Activated CD8-positive, alpha-beta memory T cell treated with anti-CD3 and anti-CD28 coated beads, Interleukin-2, amount 50 U/mL, for 4 hours (primary cell): ENCODE measurements at places on chromosomes 3 and 15.

GRCh38 chr3:49747792-49748480 lies 24.2 kb upstream of the GMPPB start:
- no peak for DNase-seq

DNA sequence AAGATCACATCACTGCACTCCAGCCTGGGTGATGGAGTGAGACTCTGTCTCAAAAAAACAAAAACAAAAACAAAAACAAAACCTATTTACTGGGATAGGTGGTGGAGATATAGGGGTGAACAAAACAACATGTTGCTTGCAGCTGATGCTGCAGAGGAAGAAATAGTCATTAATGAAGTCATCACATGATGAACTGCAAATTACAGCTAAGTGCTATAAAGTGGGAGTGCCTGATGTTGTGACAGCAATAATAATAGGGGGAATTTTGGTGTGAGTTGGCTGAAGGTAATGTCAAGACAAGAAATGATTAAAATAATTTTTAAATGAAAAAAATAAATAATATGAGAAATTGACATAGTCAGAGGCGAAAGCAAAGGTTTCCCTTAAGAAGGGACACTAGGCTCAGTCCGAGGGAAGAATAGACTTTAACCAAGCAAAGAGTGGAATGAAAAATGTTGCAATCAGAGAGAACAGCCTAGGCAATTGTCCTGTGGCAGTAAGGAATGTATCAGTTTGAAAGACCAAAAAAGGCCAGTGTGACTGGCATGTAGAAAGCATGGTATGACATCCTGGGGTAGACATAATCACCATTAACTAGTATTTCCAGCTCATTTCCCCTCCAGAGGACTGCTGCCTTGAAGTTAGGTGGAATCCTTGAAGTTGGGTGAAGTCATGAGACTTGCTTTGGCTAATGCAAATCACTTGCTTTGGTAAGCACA lies 14.7 kb upstream of the PIK3CB start:
- DNase-seq = no peak

DNA sequence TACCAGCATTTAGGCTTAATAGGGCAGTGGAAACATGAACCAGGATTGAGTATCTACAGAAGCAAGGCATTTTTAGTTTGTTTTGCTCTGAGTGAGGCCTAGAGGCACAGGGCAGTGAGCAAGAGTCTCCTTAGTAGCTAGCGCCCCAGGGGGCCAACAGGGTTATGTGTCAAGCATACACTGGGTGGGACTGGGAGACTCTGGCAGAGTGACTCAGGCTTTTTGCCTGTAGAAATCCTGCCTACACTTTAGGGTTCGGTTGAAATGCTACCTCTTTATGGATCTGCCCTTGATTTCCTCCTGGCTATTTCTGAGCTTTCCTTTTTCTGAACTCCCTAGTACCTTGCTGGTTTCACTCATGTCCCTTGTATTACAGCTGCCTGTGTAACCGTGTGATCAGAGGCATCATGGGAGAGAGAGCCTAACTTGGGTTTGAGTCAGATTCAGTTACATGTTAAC lies 72.2 kb downstream of the TOP2B start:
- no peak for DNase-seq

- DNase-seq = no peak
These were observed 28.5 kb downstream of the SHC4 start for GRCh38 chr15:48935236-48935635.

DNA sequence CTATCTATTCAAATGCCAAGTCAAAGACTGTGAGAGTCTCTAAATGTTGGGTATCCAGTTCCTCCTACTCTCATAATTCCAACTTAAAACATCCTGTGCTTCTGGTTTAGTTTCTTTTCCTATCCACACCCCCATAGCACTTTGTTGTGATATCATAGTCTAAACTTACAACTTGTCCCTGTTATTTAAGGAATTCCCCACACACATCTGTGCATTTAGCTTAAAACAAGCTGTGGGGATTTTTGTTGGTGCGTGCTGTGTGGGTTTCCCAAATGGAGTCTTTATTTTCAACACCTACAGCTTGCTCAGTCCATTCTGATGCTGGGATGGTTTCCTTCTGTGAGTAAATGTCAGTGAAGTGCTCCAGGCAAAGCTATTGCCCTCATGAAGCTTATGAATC lies 167.3 kb downstream of the GMNC start:
- no peak for DNase-seq

- no peak for DNase-seq
These were observed 29.5 kb upstream of the SMAD3 start for GRCh38 chr15:67035886-67036285.

GRCh38 chr15:68552773-68553172 lies 26.0 kb upstream of the CORO2B start:
- no peak for DNase-seq

DNA sequence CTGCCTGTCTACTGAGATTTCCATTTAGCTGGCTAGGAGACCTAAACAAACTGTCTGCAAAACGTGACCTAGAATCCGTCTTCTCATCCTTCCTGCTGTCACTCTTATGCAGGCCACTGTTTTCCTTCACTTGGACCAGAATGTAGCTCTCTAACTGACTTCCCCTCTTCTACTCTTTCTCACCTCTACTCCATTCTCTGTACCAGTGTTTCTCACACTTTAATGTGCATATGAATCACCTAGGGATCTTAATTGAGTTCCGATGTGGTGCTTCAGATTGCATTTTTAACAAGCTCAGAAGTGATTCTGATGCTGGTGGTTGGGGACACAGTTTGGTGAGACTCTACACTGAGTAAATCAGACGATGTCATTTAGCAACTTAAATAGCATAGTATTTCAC lies 1.6 kb upstream of the GBE1 start:
- no peak for DNase-seq

DNA sequence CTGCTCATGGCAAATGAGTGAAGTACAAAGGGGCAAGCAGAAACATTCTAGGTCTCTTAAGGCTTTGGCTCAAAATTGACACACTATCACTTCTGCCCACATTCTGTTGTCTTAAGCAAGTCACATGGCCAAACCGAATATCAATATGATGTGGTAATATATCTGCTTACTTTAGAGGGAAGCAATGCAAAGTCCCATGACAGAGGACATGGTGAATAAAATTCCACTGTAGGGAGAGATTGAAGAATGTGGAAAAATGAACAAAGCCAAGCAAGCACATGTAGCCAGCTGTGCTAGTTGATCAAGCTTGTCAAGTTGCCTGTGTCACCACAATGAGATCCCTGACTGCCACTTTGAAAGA lies 11.2 kb upstream of the TBC1D5 start:
- no peak for DNase-seq

DNA sequence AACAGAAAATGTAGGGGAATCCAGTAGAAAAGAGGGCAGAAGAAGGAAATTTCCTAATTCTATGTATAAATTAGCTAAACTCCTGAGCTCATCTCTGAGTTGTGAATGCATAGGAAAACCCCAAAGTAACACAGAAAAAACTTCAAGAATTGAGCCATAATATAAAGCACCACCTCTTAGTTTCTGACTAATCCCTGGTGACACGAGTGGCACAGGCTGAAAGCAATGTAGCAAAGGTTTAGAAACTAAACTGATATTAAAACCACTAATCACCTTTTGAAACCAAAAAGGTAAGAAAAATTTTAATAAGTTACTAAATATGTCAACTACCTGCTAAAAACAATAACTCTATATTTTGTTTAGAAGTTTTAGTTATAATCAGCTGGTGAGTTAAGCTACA lies 255.6 kb upstream of the NECTIN3 start:
- DNase-seq = no peak

GRCh38 chr3:127728417-127729015 lies 55.8 kb downstream of the ABTB1 start:
- DNase-seq = no peak

- DNase-seq = no peak
These were observed 10.8 kb downstream of the TIPARP start for GRCh38 chr3:156685198-156685597.

DNA sequence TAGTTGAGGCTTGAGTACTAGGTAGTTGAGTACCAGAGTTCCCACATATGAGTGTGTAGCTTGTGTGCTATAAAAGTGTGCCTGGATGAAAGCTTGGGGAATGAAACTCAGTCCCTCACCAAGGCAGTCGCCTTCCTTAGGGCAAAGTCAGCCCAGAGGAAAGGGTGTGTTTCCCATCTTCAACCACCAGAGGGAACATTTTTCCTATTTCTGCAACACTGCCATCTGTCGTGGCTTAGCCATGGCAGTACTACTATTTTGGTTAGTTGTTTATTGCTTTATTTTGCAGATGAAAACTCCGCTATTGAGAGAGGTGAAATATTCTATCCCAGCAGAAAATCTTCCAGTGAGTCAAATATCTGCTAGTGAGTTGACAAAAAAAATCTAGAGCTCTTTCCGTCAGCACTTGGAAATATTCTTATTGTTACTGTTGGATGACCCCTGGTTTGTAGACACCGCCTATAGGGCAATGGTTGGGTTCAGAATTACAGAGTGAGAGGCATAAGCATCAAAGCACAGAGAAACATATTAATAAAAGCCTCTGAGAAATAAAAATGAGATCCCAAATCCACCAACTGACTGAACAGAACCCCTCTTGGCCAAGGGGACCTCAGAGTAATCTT lies 239.9 kb downstream of the CPNE4 start:
- no peak for DNase-seq

- no peak for DNase-seq
These were observed 1250.9 kb downstream of the ROBO1 start for GRCh38 chr3:78516937-78517336.

DNA sequence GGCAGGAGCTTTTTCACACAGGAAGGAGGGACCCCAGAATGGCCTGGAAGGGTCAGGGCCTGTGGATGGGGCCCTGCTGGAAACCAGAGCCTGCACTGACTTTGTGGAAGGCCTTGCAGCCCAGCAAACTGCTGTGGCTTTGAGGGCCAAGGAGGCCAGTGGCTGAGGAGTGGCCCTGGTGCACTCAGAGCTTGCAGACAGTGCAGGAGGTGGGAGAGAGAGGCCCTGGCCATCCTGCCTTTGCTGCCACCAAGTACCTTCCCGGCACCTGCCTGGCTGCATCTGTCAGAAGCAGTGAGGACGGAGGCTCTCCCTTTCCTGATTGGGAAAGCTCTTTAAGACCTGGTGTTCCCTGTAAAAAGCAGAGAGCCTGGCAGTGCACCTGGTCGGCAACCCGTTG lies 6.4 kb downstream of the PSTPIP1 start:
- peak; percentile 8 for DNase-seq

- DNase-seq = no peak
These were observed 244.0 kb downstream of the GABRG3 start for GRCh38 chr15:27214961-27215360.

DNA sequence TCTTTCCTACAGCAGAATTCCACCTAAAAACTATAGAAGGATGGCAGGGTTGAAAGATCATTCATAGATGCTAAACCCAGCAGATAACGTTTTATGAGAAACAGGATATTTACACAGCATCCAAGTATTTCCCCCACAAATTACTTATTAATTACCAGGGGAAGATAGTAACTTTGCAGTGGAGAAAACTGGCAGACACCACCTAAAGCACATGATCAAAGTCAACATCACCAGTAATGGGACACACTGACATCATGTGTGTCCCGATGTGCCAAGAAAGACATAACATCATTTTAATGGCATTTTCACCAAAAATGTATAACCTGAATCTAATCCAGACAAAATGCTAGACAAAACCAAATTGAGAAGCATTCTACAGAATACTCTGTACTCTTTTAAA lies 220.4 kb upstream of the THBS1 start:
- DNase-seq = no peak

DNA sequence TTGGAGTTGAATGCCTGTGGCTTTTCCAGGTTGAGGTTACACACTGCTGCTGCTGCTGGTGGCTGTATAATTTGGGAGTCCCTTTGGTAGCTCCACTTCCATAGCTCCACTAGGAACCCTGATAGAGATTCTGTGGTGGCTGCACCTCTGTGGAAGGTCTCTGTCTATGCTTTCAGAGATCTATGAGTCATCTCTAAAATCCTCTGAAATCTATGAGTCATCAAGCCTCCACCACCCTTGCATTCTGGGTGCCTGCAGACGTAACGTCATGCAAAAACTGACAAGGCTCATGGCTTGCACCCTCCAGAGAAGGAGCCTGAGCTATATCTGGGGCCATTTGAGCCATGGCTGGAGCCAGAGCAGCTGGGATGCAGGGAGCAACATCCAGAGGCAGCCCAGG lies 1037.0 kb upstream of the CFAP20DC start:
- peak; percentile 20 for DNase-seq

GRCh38 chr3:46959161-46959511 lies 17.4 kb downstream of the CCDC12 start:
- peak; percentile 62 for DNase-seq

DNA sequence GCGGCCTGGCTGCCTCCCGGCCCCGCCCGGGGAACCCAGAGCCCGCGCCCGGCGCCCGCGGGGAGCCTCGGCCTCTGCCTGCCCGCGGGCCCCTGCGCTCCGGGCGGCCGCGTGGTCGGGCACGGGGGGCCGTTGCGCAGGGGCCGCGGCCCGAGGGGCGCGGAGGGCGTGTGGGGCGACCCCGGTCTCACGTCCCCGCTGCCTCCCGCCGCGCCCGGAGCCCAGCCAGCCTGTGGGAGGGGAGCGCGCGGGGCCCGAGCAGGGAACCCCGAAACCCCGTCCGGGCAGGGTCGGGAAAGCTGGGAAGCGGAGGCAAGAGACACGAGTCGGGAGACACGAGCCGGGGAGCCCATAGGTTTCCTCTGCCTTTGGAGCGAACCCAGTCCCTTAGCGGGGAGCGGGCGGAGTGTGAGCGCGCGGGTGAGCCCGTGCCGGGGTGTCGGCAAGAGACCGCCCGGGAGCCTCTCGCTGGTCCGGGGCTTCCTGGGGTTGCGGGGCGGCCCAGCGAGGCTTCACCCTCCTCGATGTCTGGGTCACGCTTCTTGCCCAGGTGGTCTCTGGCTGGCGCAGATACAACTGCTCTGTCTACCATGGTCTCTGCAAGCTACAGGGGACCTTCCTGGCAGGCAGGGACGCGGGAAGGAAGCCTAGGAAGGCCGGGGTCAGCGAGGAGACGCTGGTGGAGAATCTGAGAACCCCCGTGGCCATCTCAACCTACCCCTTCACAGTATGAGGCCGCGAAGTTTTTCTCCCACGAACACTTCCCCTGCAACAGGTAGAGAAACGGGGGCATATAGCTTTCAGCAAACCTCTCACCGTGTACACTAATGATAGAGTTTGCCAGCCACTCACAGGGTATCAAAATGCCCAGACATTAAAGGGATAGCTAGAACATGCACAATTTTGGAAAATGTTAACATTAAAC lies 586 bp downstream of the LRRK1 start:
- DNase-seq = no peak
